Frontal cortex (tissue), 4 donors: ENCODE measurements at places on chromosomes 4 and X.

- DNase-seq, result no peak
Observed at GRCh38 chr4:101211146-101211553, 136.2 kb downstream of the PPP3CA start.

DNA sequence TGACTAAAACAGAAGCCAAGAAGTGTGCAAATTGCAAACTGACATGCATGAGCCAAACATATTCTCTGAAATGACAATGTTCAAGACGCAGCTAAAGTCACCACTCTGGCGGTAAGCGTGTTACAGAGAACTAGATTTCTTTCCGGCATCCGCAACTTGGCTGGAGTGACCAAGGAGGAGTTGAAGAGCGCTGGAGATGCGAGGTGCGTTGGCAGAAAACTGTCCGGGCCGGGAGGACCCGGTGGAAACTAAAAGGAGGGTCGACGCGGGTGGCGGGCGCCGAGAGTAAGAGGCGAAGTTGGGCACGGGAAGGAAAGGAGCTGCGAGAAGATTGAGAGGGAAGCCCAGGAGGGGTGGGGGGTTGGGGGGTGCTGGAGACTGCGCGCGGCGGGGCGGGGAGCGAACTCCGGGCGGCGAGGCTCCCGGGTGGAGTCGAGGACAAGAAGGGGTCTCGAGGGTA lies 807 bp downstream of the SEL1L3 start:
- peak; percentile 27 for DNase-seq

GRCh38 chr4:157076578-157076947 lies 613 bp downstream of the GLRB start:
- no peak for DNase-seq

DNA sequence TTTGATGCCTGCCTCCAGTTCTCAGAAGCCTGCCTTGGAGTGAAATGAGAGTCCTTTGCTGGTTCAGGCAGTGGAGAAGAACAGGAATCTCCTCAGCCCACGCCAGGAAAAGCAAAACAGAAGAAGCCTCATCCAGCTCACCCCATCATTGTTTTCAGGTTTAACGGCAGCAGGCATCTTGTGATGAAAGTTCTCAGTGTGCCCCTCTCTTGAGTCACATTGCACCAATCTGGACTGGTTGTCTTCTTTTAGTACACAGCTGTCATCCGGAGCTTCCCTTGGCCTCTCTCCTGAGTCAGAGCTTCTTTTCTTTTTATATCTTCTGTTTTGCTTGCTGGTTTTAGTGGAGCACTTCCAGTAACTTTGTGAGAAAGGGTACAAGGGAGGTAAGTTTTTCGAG lies 50.9 kb downstream of the TSPAN7 start:
- no peak for DNase-seq

DNA sequence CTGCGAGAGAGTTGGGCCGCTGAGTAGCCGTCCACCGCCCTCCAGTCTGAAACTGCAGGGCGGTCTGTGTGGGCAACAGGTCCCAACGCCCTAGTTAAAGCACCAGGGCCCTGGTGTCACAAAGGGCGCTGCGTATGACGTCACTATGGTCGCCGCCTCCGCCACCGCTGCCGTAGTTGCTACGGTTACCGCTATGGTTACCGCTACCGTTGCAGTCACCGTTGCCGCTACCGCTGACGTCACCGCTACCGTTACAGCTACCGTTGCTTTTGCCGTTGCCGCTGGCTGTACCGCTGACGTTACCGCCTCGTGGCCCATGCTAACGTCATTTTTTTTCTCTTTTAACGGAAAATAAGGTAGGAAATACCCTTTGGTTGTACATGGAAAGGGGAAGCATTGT lies at the start of gene PPP1R2C:
Gene PPP1R2C (minus strand): TSS at position 68 of the 400 bp plus-strand sequence. CDS start 84 bp downstream, outside the sequence.
- no peak for DNase-seq

DNA sequence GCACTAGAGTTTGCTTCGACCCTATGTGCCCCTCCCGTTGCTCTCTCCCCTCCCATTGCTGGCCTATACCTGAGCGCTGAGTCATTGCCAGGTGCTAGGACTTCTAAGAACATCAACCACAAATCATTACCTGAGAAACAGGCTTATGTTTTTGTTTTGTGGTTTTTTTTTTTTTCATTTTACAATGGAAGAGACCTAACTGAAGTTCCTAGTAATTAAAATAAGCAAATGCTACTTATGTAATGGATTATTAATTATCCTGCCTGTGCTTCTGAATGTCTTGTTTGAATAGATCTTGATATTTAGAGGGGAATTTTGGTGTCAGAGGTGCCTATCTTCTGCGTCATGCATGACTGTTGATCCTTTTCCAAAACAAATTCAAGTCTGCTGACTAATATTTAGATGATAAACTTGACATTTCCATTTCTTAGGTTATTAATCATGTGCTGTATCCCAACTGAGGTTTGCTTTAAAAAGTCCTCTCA lies 275.4 kb upstream of the CPEB2 start:
- DNase-seq, result no peak

GRCh38 chr4:53039741-53040458 lies 177.8 kb downstream of the RASL11B start:
- no peak for DNase-seq

DNA sequence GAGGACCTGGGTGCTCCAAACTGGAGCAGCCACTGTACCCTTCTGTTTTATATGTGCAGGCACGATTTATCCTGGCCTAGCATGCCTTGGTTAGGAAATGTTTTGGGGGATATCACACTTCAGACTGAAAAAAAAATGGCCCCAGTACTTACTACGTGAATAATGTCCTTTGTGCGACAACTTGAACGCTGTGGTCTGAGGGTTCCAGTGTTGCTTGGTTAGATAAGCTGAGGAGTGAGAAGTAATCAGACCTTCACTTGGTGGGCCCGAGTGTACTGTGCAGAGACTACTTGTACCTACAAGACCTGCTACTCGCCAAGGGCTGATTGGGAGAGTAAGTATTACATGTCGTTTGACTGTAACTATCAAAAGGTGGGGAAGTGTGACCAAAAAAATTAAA lies 678 bp downstream of the DNAAF6 start:
- no peak for DNase-seq

GRCh38 chr4:85656759-85657505 lies 182.0 kb downstream of the ARHGAP24 start:
- no peak for DNase-seq
